ENCODE measurements at places on chromosomes 6 and 20.

DNA sequence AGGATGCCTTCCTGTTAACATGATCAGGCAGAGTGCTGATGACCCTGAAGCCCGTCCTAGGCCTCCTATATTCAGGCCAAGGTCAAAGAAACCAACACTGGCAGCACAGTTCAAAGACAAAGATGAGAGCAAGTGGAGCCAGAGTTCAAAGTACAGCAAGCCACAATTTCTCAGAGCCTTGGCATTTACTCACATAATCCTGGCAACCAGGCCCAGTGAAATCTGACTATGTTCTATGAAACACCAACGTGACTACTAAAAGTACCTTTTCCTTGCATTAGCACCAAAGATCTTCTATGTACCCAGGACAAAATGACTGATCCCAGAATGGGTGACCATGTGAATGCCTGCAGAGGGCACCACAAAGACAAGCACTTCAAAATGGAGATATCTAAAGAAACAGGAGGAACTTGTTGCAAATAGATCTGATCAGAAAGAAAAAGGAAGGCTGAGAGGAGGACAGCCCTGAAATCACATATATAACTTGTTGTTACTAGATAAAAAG lies 3.9 kb downstream of the NFS1 start:
- DNase-seq = no peak

GRCh38 chr6:28943557-28944411 lies 20.0 kb upstream of the TRIM27 start:
- DNase-seq = peak; percentile 54

DNA sequence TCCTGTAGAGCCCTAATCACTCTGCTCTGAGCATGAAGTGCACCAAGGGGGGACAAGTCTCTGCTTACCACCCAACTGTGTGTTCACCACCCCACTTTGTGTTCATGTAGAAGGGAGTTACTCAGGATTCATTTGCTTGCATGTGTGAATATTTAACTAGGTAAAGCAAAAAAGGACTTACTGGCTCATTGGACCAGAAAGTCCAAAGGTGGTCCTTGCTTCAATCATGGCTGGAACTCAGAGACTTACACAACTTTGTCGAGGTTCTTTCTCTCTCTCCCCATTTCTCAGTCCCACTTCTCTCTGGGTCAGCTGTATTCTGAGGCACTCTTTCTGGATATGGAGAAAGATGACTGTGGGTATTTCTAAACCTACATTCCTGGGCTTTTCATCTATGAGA lies 4.0 kb downstream of the TMEM200A start:
- no peak for DNase-seq

GRCh38 chr20:13102694-13103093 lies 93.9 kb downstream of the SPTLC3 start:
- no peak for DNase-seq

DNA sequence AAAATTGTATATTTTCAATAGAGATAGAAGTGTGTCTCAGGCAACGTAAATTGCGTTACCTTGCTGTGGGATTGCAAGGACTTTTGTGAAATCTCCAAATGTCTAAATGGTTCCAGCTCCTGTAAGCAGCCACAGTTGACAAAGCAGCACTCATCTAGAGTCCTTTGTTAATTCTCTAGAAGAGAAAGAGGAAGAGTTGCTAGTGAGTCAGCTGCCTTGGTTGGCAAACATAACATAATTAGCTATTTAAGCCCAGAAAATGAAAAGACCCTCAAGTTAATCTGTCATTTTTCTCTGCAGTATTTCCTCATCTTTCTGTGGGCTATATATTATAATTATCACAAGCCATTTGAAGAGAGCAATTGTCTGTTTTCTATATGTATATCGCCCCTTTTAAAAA lies 66.4 kb upstream of the FABP7 start:
- DNase-seq = no peak

- DNase-seq = no peak
These were observed 5.6 kb downstream of the TNFAIP3 start for GRCh38 chr6:137872581-137873115.

GRCh38 chr20:48725555-48725991 lies 102.2 kb downstream of the PREX1 start:
- no peak for DNase-seq
